Activated CD8-positive, alpha-beta memory T cell treated with anti-CD3 and anti-CD28 coated beads for 4 hours (primary cell): ENCODE measurements at places on chromosomes 7 and 10.

- DNase-seq, result no peak
Measured at GRCh38 chr7:52017802-52018679, 701.4 kb upstream of the COBL start.

- DNase-seq, result no peak
Measured at GRCh38 chr10:29949411-29950011, 109.9 kb downstream of the JCAD start.

DNA sequence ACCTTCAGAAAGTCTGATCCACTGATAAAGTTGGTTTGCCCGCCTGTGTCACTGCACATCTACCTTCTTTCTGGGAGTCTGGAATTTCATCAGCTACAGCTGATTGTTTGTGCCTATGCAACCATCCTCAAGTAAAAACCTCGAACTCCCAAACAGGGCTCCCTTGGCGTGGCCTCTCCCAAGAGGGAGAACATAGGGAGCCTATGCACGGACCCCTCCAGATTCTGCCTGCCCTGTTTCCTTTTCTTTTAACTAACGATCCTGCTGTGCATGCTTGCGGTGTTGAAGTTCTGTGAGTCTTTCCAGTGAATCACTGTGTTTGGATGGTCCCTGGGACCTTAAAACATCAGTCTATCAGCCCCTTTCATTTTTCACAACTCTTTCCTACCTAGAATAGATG lies 226.9 kb upstream of the SEMA3D start:
- no peak for DNase-seq

- no peak for DNase-seq
Measured at GRCh38 chr10:34584164-34584563, 230.9 kb downstream of the PARD3 start.

- no peak for DNase-seq
Measured at GRCh38 chr10:51077507-51077906, 3.2 kb downstream of the PRKG1 start.

GRCh38 chr10:48940372-48940771 lies 732 bp upstream of the LRRC18 start:
- no peak for DNase-seq

- DNase-seq, result no peak
Measured at GRCh38 chr10:52961323-52961722, 188.7 kb upstream of the MBL2 start.

DNA sequence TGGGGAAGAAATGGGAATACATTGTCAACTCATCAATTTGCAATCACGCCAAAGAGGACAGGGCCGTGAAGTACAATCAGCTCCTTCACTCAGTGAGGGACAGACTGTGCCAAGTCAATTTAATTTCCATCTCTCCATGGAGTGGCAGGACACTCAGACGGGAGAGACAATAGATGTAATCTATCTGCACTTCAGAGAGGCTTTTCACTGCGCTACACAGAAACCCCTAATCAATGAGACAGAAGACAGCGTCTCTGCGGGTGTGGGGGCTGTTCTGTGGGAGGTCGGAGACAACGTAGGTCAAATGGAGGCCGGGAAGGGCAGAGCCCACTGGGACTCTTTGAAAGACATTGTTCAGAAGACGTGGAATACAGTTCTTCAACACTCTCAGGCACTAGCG lies 541.0 kb upstream of the ADARB2 start:
- no peak for DNase-seq

DNA sequence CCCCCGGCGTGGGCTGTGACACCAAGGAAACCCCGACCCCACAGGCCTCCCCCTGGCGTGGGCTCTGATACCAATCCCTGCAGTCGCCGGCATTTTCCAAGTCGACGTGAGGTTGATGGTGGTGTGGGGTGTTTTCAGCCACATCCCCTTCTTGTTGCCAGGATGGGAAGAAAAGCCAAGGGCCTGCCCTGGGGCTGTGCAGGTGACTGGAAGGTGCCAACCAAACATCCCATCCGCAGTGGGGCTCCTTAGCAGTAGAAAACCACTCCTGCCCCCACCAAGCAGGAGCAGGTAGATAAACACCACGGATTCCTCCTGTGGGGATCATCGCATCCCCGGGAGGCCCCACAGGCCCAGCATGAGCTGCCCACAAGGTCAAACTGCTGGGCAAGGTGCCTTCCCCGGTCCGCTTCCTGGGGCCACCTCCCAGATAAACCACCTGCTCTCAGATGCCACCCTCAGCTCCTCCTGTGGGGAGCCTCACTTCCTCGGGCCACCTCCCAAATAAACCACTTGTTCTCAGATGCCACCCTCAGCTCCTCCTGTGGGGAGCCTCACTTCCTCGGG lies 88.5 kb upstream of the DIP2C start:
- no peak for DNase-seq

DNA sequence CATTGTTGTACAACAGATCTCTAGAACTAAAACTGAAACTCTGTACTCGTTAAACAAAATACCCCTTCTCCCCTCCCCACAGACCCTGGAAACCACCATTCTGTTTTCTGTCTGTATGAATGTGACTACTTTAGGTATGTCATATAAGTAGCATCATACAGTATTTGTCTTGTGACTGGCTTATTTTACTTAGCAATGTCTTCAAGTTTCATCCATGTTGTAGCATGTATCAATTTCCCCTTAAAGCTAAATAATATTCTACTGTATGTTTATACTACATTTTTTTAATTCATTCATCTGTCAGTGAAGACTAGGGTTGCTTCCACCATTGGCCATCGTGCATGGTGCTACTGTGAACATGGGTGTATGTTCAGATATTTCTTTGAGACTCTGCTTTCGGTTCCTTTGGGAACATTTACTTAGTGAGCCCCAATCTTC lies 71.2 kb upstream of the RPA3 start:
- no peak for DNase-seq

DNA sequence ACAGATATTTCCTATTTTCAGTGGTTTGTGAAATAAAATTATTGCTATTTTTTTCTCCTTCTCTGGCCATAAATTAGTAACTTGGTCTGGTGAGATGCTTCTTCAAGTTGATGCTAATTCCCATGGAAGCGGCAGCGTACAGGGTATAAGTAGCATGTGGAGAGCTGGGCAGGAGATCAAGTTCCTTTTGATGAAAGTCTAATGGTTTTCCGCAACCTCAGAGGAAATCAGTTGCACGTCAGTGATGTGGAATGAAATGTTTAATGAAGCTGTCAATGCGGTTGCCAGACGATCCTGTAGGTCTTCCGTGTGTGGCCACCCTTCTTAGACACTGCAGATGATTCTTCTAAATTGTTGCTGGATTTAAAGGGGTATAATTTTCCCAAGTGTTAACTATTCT lies 236.4 kb upstream of the GRM3 start:
- no peak for DNase-seq

GRCh38 chr7:10211016-10211415 lies 762.7 kb upstream of the PHF14 start:
- no peak for DNase-seq

DNA sequence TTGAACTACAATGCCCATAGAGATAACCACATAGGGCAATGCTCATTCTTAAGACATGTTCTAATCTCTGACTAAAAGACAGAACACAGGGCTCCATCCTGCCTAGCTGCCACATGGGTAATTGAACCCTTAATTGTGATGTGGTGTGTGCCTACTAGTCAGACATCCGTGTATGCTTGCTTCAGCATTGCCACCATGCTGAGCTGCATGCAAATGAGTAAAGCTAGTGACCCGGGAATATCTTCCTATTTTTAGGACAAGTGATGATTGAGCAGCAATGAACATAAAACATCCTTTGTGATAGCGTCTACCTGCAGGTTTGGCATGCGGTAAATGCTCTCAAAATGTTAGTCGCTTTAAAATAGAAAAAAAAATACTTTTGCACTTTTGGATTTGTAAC lies 115.8 kb downstream of the MAGI2 start:
- no peak for DNase-seq

GRCh38 chr10:118237930-118238329 lies 104.2 kb downstream of the FAM204A start:
- DNase-seq, result no peak

DNA sequence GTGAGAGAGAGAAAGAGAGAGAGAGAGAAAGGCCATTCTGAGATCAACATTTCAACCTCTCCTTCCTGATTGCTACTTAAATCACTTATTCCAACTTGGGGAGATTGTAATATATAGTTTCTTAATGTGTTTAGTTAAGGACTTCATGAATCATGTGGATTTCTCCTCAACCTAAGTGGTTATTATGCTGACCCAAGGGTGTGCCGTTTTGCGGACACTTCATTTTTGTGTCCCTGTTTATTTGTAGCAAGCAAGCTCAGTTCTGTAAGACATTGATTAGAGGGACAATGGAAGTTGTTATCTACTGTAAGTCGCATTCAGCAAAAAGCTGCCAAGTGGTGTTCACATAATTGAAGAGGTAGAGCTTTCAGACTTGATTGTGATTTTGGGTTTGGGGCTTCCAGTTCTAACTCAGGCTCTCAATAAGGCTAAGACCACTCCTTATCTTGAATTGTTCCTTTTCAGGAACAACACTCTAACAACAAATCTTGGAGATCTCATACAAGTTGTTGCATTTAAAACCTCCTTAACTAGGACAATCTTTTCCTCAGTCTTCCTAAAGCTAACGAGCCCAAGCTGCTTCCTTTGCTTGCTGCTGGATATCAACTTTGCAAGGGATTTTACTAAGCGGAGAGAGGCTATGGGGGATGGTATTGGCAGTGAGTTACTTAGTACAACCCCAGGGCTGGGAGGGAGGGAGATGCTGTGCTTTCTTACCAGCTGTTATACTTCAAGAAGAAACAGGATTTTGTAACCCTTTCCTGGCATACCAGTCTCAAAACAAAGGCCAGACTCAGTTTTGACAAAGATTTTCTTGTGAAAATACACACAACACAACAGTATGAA lies 19.8 kb upstream of the COL1A2 start:
- no peak for DNase-seq

- no peak for DNase-seq
Measured at GRCh38 chr7:16986755-16987154, 105.0 kb upstream of the AGR3 start.

DNA sequence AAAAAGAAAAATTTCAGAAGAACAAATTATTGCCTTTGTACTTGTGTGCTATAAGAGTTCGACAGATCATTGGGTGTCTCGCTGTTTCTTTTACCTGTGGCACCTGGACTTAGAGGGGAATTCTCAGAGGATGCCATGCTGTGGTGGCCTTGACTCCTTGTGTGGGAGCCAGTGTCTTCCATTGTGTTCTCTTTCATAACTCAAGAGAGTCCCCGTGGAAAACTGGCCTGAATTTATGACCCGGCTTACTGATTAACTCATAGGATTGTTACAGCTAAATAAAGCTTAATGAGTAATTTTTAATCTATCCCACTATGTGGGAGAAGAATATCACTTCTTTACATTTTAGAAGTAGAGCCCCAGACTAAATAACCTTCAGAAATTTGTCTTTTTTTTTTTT lies 54.5 kb downstream of the UBE3C start:
- DNase-seq, result no peak

GRCh38 chr7:6705959-6706665 lies 635 bp downstream of the ZNF12 start:
- no peak for DNase-seq

GRCh38 chr10:49500412-49500811 lies 38.5 kb downstream of the ERCC6 start:
- DNase-seq, result no peak

DNA sequence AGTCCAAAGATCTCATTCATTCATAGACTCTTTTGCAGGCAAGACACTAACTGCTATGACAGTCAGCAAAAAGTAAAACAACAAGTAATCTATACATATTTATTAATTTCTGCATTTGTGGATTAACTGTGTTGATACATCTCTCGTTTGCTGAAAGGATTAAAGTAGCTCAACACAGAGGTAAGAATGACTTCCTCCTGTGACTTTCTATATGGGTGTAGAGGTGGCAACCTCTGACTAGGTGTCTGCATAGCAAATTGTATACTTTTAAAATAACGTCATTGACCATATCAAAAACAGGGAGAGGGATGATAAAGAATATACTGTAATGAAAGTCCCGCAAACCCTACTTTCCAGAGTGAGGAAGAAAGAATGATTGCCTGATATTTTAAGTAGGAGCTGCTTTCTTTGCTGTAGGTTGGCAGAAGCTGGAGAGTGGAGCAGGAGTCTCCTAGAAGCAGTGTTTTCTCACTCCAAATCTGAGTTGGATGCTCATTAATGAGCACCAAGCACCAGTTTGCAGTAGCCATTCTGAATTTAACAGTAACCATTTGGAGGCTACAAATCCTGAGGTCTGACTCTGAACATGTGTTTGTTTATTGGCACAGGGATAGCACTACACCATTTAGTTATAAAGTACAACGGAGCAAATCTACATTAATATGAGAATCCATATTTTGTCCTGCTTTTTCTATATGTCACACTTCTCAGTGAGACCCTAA lies 9.2 kb upstream of the LRRN3 start:
- no peak for DNase-seq

DNA sequence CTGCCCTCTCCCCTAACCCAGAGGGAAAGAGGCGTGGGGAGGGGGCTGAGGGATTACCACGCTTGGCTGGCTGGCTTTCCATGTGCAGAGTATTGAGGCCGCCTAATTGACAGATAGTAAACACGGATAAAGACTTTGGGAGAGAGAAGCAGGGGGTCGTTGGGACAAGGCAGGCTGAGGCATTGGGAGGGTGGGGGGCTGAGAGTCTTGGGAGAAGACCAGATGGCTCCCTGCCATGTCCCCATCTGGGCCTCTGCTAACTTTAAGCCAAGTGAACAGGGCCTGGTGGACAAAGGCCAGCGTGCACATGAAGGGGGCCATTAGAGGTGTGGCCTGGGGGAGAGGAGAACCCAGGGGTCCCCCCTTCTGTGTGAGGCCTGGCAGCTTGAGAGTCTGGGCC lies 55.4 kb upstream of the MXI1 start:
- no peak for DNase-seq

GRCh38 chr10:6382081-6382480 lies 179.3 kb downstream of the PFKFB3 start:
- no peak for DNase-seq

DNA sequence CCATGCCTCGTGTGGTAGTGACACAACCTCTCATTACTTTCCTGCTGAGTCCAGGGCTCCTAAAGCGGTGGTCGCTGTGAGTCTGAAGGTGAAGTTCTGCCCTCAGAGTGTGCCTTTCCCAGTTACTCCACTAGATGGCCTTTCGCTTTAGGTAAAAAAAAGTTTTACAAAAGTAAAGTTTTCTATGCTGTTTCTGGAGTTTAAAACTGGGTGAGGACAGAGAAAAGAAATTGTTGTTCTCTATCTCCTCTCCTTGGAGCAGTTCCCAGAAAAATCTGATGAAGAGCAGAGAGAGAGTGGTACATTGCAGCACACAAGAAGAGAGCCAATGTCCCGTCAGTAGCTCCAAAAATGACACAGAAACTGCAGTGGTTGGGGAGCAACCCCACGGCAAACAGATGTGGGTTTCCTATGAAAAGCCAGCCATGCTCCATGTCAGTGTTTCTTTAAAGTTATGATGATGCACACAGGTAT lies 257.1 kb downstream of the GLI3 start:
- DNase-seq, result no peak

GRCh38 chr10:29446327-29446726 lies 157.5 kb downstream of the LYZL1 start:
- no peak for DNase-seq

DNA sequence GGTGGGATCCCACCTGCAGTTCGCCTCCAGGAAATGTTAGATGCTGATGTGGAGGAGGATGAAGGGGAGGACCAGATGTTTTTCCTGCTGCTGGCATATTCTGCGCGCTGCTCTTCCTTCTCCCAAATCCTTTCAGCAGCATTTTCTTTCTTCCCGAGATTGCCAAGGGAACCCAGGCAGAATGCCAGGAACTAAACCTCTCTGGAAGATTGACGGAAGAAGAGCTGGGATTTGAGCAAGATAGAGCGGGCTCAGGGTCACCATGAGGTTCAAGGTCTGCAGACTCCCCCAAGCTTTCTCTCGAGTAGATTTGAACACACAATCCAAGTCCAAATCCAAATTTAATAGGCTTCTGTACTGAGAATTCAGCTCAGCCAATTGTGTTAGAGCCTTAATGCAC lies 345.2 kb upstream of the C7orf33 start:
- no peak for DNase-seq

- DNase-seq, result no peak
Measured at GRCh38 chr7:134671609-134672008, 25.0 kb downstream of the BPGM start.
